Cardiac fibroblast (primary cell): ENCODE measurements at places on chromosomes 3 and 15.

GRCh38 chr3:195441992-195442572 lies 738 bp downstream of the ACAP2 start:
- DNase-seq = peak; percentile 41

DNA sequence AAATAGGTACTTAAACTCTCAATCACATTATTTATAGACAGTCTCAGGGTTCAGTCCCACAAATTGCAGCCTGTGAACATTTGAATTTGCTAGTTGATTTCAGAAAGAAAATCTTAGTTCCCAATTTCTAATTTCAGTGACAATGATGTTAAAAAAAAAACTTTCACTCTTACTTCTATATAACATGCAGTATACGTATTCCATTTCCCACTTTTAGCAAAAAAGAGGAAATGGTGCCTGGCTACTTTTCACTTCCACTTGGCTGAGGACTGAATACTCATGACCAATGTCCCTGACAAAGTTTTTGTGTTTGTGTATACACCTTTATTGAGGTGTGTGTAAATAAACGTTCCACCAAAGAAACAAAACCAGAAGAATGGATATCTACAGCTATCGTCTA lies 32.1 kb upstream of the XCR1 start:
- DNase-seq = no peak

- DNase-seq = no peak
These were observed 137.4 kb upstream of the SGO1 start for GRCh38 chr3:20323307-20323927.

DNA sequence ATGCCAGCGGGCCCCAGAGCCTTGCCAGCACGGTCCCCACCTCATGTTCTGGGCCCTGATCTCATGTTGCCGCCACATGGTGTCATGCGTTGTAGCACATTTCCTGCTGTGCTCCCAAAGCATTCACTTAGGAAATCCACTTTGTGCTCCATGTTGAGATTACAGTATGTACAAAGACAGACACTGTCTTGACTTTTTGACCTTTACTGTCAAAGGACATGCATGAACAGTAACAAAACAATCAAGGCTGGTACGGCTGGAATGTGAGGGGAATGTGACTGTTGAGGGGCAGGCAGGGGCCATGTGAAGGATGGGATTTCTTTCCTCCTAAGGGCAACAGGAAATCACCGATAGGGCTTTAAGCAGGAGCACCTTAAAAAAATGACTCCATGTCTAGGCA lies 53.3 kb upstream of the RPL32 start:
- DNase-seq = no peak

GRCh38 chr3:190738636-190739155 lies 123.8 kb downstream of the GMNC start:
- DNase-seq = peak; percentile 2

- no peak for DNase-seq
These were observed 3.1 kb downstream of the ABHD14B start for GRCh38 chr3:51970606-51971300.

DNA sequence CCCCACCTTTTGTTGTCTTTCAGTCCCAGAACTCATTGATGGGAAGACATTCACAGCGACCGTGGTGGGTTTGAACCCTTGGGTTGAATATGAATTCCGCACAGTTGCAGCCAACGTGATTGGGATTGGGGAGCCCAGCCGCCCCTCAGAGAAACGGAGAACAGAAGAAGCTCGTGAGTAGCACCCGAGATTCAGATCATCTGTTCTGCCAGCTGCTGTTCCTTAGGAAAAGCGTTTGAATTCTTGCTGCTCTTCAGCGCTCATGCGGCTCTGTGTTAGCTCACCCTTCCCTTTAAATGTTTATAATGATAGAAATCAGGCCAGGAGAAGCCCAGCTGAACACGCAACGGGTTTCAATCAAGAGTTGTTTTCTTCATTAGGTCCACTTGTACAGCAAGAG lies 73.0 kb downstream of the IL5RA start:
- DNase-seq = no peak

- DNase-seq = no peak
These were observed 81.7 kb upstream of the CCNL1 start for GRCh38 chr3:157241599-157241998.

DNA sequence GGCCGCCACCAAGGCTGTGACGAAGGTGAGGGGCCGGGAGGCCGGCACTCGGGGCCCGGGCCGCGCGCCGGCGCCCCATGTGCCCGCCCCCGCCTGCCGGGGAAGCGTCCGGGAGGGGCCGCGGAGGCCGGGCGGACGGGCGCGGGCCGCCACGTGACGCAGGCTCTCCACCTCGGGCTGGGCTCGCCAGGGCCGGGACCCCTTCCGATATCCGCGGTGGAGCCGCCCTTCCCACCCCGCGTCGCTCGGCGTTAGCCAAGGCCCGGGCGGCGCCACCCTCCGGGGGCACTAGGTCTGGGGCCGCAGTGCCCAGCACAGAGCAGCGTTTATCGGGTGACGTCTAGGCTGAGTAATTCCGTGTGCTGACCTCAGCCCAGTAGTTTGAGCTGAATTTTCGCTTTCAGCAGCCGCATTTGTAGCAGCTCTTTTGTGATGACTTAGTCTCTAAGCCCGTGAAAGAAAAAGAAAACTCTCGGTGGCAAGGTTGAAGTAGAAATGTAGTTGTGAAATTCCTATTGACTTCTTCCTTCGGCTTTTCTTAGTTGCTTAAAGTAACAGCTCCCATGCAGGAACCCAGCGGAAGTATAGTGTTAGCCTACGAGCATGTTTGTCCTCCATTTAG lies 885 bp downstream of the CDV3 start:
- peak; percentile 75 for DNase-seq

DNA sequence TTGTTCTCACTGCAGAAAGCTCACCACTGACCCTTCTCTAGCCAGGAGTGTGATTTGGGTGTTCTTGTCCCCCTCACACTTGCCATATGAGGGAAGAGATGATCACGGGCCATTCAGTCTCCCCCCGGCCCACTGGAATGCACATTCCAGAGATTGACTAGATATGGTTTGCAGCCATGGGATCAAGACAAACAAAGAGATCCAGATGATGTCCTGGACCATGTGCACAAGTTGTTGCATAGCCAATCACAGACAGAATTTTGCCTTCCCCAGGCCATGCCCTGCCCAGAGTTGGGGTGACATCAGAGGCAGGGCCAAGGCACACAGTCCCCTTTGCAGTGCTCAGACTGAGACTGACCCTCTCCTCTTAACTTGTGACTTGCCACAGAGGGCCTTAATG lies 14.8 kb downstream of the MUC13 start:
- DNase-seq = no peak

DNA sequence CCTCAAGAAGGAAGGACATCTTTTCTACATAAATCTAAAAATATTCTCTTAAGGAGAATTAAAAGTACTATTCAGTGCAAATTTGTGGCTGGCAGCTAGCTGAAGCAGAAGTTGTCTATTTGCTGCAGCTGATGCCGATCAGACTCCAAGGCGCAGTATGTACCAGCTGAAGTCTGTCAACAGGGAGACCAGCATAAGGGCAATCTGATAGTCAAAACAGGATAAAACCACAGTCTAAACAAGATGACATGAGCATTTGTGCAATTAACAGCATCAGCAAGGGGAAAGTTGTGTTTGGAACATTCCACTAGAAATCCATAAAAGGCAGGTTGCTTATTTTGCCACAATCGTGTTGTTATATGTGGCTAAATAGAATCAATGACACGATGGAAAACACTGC lies 198.2 kb upstream of the ROBO2 start:
- no peak for DNase-seq

DNA sequence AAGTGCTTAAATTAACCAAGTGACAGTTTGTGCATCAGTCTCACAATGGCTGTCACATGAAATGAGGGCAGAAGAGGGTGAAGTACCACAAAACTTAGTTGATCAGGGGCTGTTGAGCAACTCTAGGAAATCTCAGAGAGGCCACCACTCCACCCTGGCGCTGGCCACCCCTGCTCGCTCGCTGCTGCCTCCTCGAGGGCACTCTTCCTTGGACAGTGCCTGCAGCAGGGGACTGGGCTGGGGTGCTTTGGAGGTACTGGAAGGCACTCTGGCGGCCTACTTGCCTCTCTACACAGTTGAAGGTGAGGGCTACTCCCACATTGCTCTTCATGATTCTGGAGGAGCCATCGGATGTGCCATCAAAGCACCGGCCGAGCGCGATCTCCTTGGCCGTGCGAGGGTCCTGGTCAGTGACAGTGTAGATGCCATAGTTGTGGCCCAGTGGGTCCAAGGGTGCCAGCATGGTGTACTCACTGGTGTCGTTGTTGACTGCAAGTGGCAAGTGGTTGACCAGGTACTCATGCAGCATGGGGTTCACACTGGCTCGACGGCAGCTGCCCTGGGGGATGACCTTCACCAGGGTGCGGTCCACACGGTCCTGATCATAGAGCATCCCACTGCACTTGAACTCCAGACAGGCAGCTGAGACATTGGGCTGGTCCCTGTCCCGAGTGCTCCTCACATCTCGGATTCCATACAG lies 11.6 kb upstream of the CLPX start:
- DNase-seq = no peak

DNA sequence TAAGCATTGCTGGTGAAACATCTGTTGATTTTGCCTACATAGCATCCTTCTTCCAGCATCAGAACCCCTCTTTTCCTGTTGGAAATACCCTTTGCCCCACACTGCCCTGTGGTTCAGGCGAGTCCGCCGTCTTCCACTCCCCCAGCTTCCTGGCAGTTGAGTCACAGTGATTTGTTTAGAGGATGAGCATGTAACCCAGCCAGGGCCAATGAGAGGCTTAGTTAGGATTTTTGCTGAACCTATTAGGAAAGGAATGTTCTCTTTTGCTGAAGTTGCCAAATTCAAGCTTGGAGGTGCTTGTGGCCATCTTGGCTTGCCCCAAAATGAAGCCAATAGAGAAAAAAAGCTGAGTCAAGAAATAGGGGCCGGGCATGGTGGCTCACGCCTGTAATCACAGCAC lies 19.0 kb upstream of the MEX3B start:
- peak; percentile 65 for DNase-seq

DNA sequence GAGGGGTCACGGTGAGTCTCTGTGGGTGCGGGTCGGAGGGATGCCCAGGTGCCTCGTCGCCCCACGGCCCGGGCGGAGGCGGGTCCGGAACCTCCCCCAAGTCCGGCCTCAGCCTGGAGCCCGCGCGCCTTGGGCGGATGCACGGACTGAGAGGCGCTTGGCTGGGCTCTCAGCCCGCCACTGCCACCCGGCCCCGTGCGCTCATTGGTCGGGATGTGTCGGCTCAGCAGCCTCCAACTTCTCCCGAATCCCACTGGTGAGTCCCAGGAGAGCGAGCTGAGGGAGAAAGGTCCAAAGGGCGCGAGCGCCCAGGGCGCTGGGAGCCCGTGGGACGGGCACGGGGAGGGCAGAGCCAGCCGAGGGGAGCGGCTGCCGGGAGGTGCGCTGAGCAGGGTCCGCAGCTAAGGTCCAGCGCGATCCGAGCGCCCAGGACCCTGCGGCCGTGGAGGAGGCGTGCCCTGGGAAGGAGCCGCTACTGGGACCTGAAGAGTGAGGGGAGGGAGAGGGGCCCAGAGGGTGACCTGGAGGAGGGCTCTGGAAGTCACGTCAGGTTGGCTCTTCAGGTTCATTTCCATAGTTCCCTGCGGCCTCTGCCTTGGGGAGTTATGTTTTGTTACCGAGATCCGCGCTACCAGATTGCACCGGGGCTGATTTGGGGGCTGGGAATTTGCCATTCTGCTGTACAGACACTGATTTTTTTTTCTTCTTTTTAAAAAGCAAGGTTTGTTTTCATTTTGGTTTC lies at the start of gene MME:
TSS of gene MME (plus strand) at position 574 of the 742 bp plus-strand sequence. CDS start 3,849 bp downstream, outside the sequence.
- peak; percentile 80 for DNase-seq

DNA sequence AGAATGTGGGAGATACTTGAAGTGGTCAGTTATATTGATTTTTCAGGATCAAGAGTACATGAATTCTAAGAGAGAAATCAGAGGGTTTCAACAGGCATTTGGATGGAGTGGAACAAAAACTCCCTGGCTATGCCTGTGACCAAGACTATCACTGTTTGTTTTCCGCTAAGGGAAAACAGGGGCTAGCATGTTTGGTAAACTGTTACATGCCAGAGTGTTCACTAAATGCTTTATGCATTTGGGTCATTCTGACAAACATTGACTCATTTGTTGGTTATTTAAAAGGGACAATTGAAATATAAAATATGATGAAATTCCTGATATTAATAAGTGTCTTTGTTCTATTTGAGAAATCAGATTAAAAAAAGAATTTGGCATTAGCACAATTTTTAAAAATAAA lies 603.9 kb upstream of the KCNMB2 start:
- peak; percentile 13 for DNase-seq

GRCh38 chr3:28347374-28348264 lies 902 bp upstream of the ZCWPW2 start:
- peak; percentile 78 for DNase-seq

DNA sequence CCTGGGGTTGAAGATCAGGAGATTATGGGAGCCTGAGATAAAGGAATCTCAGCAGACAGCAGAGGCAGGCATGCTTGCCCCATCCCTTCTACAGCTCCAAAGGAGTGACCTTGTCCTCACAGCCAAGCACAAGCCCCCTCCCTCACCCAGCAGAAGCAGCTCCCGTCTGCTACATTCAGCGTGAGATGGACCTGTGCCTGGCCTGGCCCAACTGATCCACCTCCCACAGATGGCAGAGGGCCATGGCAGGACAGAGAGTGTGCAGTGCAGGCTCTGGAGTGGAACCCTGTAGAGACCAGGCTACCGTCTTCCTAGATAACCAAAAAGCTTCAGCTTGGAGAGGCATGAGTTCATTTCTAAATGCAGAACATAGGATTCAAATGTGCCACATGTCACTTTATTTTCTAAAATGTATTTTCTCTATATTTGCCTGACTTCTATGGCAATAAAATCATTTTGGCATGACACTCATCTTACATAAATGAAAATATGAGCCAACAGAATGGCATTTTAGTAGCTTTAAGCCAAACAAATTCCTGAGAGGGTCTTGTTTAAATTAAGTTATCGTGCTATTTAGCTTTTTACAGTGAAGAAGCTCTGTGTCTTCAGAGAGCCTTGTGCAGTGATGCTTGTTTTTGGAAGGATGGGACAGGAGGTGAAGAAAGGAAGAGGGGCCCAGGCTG lies 43.7 kb downstream of the SLC12A8 start:
- no peak for DNase-seq
